ENCODE measurements at places on chromosomes 1 and 21. TPM values are rescaled to one million over a fixed set of nuclear protein-coding genes. Genes with fewer than 3 reads are reported as not detected.

DNA sequence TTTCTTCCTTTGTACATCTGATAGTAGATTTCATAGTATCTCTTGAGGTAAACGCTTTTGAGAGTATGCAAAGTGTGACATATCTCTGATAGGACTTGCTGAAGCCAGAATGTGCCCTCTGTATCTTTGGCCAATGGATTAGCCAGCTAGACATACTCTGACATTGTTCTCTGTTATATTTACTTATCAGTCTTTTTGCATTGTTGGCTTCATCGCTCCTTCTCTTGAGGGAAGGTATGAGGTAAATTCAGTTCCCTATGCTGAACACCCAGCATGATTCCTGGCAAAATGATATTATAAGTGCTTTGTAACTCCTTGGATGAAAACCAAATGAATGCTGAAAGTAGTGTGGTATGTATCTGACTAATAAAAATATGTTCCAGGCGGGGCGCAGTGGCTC is 163.2 kb upstream of the CACYBP start:
- no peak overlapping the region for H3K27ac ChIP-seq
- no peaks in the 10 kb centered on the region for H3K4me1 ChIP-seq
- H3K27me3 ChIP-seq, result no peaks in the 10 kb centered on the region
- DNase-seq, result no peak

- no peak for DNase-seq
- no peaks in the 10 kb centered on the region for H3K27me3 ChIP-seq
- H3K4me3 ChIP-seq, result peak overlapping the region; percentile 3
- H3K27ac ChIP-seq, result peak overlapping the region; percentile 12
- H3K36me3 ChIP-seq, result peaks cover 69% of the 10 kb centered on the region
These were observed 16.9 kb downstream of the CCSAP start for GRCh38 chr1:229325853-229326487.

- DNase-seq, result no peak
- H3K4me1 ChIP-seq, result no peaks in the 10 kb centered on the region
- no peak overlapping the region for H3K4me3 ChIP-seq
- H3K36me3 ChIP-seq, result no peaks in the 10 kb centered on the region
- no peak overlapping the region for H3K27ac ChIP-seq
- no peaks in the 10 kb centered on the region for H3K27me3 ChIP-seq
These were observed 104.9 kb upstream of the SNX7 start for GRCh38 chr1:98556521-98557158.

GRCh38 chr1:22729912-22730311 is 19.3 kb downstream of the EPHB2 start:
- no peak for DNase-seq
- no peak overlapping the region for H3K27ac ChIP-seq
- peaks cover 5% of the 10 kb centered on the region for H3K4me1 ChIP-seq
- no peaks in the 10 kb centered on the region for H3K27me3 ChIP-seq

DNA sequence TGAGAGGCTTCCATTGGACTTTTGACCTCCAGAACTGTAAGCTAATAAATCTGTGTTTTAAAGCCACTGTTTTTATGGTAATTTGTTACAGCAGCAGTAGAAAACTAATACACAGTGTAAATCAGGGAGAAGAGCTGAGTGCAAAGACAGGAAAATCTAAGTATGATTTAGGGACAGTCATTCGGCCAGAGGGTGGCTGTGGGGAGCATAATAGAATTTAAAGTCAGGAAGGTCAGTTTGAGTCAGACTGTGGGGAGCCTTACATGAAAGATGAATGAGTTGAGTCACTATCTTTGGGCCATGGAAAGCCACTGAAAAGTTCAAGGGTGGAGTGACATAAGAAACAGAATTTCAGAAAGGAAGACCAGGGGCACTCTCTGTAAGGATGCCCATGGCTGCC is 52.4 kb upstream of the SSX2IP start:
- no peaks in the 10 kb centered on the region for H3K36me3 ChIP-seq
- H3K4me3 ChIP-seq, result no peak overlapping the region
- H3K4me1 ChIP-seq, result no peaks in the 10 kb centered on the region
- DNase-seq, result no peak
- no peak overlapping the region for H3K27ac ChIP-seq
- no peaks in the 10 kb centered on the region for H3K27me3 ChIP-seq

GRCh38 chr1:224432146-224432545 is 2.5 kb downstream of the WDR26 start:
- no peaks in the 10 kb centered on the region for H3K27me3 ChIP-seq
- DNase-seq, result no peak
- H3K36me3 ChIP-seq, result no peaks in the 10 kb centered on the region
- H3K4me3 ChIP-seq, result peak overlapping the region; percentile 79

GRCh38 chr1:220788900-220789299 is 2.2 kb downstream of the MTARC1 start:
- H3K4me3 ChIP-seq, result no peak overlapping the region
- DNase-seq, result no peak
- H3K36me3 ChIP-seq, result peaks cover 13% of the 10 kb centered on the region

- H3K36me3 ChIP-seq, result peaks cover 22% of the 10 kb centered on the region
- no peak for DNase-seq
- peaks cover 21% of the 10 kb centered on the region for H3K4me1 ChIP-seq
- H3K27ac ChIP-seq, result peak overlapping the region; percentile 87
These were observed 956 bp downstream of the CPLANE2 start for GRCh38 chr1:16235944-16236510.

DNA sequence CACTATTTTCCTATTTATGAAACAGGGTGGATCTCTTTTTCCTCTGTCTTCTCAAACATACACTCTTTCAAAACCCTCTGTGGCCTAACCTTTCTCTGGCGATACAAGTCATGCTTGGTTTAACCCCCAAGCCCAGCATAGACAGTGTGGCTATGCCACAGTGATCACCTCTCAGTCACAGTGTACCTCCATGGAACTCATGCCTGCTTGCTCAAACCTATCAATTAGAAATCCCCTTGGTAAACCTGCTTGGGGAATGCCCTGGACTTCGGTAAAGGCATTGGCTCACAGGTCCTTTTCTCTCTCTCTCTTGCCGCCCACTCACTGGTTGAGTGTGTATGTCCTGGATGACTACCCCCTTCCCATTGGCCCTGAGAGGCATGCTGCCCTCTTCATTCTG is 147.5 kb downstream of the CYYR1 start:
- no peaks in the 10 kb centered on the region for H3K36me3 ChIP-seq
- no peak overlapping the region for H3K27ac ChIP-seq
- H3K4me3 ChIP-seq, result no peak overlapping the region
- no peaks in the 10 kb centered on the region for H3K27me3 ChIP-seq
- no peaks in the 10 kb centered on the region for H3K4me1 ChIP-seq

GRCh38 chr1:44225761-44226160 is 12.5 kb downstream of the DMAP1 start:
- no peak overlapping the region for H3K27ac ChIP-seq
- peaks cover 35% of the 10 kb centered on the region for H3K36me3 ChIP-seq
- DNase-seq, result no peak
- no peaks in the 10 kb centered on the region for H3K4me1 ChIP-seq

DNA sequence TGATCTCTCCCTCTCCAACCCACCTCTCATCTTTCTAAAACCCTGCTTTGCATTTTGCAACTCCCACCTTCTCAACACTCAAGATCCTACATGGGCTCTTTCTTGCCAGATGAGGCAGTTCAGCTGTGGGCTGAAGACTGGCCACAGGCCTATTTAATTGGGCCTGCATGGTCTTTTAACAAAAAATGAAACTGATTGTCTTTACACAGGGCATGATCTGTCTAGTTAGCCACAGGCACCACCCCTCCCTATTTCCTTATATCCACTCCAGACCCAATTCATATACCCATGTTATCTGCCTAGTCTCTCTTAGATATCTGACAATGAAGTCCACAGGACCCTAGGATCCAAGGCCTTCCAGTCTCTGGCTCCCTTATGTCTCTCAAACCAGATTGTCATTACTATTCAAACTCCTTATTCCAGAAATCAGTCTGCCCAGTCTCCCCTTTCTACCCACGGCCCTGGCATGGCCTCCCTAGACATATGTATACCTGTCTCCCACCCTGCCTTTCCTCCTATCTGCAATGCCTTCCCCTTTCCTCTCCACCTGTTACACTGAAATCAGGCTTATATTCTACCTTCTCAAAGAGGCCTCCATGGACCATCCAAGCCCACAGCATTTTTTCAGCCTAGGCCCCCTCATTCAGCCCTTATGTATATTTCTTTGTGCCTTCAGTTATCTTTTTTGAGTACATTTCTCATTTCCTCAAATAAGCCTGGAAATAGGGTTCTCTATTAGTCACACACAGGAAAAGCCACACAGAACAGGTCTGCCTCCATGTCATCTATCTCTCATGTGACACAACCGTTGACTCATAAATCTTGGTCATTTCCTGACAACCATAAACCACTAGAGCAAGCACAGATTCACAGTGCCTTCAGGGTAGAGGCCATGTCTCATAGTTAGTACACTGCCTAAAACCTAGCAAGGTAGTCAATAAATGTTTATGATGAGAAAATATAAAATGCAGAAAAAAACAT is 39.0 kb downstream of the LPAR3 start:
- no peak overlapping the region for H3K27ac ChIP-seq
- H3K4me1 ChIP-seq, result no peaks in the 10 kb centered on the region
- DNase-seq, result peak; percentile 87
- no peaks in the 10 kb centered on the region for H3K27me3 ChIP-seq

- H3K4me3 ChIP-seq, result no peak overlapping the region
- H3K27ac ChIP-seq, result no peak overlapping the region
- peaks cover 21% of the 10 kb centered on the region for H3K36me3 ChIP-seq
- no peaks in the 10 kb centered on the region for H3K4me1 ChIP-seq
- no peaks in the 10 kb centered on the region for H3K27me3 ChIP-seq
These were observed 78.3 kb upstream of the MORC3 start for GRCh38 chr21:36241717-36242116.

GRCh38 chr21:46149205-46149901 is 6.0 kb downstream of the FTCD start:
- H3K27ac ChIP-seq, result no peak overlapping the region
- no peak overlapping the region for H3K4me3 ChIP-seq
- peaks cover 14% of the 10 kb centered on the region for H3K4me1 ChIP-seq
- DNase-seq, result no peak
- no peaks in the 10 kb centered on the region for H3K36me3 ChIP-seq
- no peaks in the 10 kb centered on the region for H3K27me3 ChIP-seq

DNA sequence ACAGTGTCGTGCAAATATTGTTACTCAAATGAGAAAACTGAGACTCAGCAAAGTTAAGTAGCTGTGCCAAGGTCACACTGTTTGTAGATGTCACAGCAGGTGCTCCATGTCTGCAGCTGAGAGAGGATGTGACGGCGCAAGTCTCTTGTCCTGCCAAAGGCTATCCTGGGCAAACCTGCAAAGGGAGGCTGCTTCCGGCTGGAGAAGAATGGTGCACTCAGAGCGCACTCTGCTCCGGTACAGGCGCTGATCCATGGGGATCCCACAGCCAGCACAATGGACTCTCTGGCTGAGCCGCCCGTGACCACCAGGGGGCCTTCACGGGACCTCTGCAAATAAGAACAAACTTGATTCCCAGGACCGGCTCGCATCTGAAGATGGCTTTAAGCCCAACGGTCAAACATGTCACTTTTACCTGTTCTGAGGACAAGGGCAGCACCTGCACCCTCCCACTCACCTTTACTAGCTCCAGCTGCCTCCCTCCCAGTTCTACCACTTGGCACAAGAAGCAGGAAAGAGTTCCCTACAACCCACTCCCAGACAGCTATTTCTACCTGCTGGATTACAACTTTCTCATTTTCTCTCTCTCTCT is 21.9 kb downstream of the RD3 start:
- DNase-seq, result peak; percentile 96
- H3K27ac ChIP-seq, result no peak overlapping the region
- peaks cover 34% of the 10 kb centered on the region for H3K4me1 ChIP-seq
- no peak overlapping the region for H3K4me3 ChIP-seq

DNA sequence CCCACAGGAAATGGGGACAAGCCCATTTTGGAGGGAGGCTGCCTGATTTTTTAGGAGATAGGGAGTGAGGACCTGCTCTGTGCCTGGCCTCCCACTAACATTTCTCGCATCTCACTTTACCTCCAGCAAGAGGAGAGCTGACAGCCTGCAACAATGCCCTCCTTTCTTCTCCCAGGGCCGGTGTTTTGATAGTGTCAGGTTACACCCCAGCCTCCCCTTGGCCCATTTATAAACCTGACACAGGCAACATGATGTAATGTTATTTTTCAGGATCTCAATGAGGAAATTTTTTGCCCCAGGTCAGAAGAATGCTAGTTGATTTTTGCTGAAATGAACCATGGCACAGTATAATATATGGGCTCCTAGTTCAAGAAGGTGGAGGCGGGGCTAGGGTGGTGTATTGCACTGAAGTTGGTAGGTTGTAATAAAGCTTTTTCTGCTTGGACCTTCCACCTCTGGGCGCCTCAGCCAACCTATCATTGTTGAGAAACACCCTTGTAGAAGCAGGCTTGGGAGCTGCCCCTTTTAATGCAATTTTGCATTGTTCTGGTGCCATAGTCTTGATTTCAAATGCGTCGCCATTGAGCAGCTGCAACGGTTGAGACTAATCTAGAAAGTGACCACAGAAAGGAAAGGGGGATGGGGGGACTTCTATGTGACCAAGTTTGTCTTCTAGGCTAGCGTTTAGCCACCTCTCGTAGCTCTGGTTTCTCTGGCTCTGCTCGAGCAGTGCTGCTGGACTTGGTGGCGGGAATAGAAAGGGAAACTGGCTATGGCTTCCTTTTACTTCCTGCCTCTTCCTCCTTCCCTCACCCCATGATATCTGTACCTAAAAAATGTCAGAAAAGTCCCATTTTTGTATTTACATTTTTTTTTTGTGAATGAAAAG is 53.0 kb downstream of the PBX1 start:
- H3K27ac ChIP-seq, result peak overlapping the region; percentile 42
- no peaks in the 10 kb centered on the region for H3K27me3 ChIP-seq
- no peak for DNase-seq
- H3K4me1 ChIP-seq, result peaks cover 99% of the 10 kb centered on the region
- H3K36me3 ChIP-seq, result no peaks in the 10 kb centered on the region

DNA sequence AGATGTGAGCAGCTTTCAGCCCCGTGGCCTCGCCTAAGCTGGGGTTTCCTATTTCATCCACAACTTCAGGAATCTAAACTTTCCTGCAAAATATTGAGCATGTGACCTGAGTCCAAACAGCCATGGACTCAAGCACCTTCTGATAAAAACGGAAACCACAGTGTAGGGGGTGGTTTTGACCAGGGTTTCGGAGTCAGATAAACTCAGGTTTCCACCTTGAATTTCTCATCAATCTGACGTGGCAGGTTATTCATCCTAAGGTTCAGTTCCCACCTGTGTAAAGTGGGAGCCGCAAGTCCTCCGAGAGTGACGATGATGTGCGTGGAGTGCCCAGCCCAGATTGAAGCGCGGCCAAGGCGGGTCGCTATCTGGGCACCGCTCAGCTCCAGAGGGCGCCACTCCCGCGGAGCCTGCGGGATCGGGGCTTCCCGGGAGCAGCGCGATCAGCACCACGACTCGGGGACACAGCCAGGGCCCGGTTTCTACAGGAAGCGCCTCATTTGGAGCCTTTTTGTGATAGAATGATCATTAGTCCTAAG is 871 bp upstream of the ETS2 start:
- no peak for DNase-seq
- H3K36me3 ChIP-seq, result peaks cover 13% of the 10 kb centered on the region
- H3K27ac ChIP-seq, result peak overlapping the region; percentile 96
- H3K4me1 ChIP-seq, result peaks cover 46% of the 10 kb centered on the region
- H3K4me3 ChIP-seq, result peak overlapping the region; percentile 87

The SLC45A3 gene
- 1.7 TPM for total RNA-seq

The SLAMF6 gene
- total RNA-seq, result 1.3 TPM

The FCGR1A gene
- 3.4 TPM for total RNA-seq

The C1orf232 gene
- not detected for total RNA-seq

The AMY1A gene
- not detected for total RNA-seq

The FMN2 gene
- total RNA-seq, result 1.3 TPM

The FMO2 gene
- 69.4 TPM for total RNA-seq

The SLC44A3 gene
- 0.83 TPM for total RNA-seq
